ENCODE measurements at places on chromosomes 4 and X.
A peak's percentile ranks its signal among the peaks of the same experiment; 100 is the strongest.

GRCh38 chr4:680551-680927 is 6.2 kb downstream of the MYL5 start:
- DNase-seq, result no peak

DNA sequence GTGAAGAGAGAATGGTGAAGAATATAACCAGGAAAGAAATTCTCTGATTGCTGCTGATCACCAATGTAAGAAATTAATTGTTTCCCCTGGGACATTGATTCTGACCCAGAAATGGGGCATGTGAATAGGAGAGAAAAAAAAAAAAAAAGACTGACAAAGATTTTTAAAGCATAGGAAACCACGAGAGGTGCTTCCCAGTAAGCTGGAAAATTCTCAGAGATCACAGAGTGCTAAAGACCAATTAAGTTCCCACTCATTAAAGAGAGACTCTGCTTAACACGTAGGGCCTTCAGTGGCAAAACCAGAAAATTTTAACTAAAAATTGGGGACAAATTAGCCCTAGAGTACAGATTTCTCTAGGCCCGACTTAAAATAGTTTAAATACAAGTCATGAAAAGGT is 604.4 kb downstream of the ARAP2 start:
- DNase-seq, result no peak

- DNase-seq, result no peak
Observed at GRCh38 chr4:39908284-39908683, 69.4 kb downstream of the PDS5A start.

- DNase-seq, result no peak
Observed at GRCh38 chrX:114889481-114889880, 127.9 kb downstream of the IL13RA2 start.

- no peak for DNase-seq
Observed at GRCh38 chr4:26822546-26822945, 38.1 kb upstream of the STIM2 start.

DNA sequence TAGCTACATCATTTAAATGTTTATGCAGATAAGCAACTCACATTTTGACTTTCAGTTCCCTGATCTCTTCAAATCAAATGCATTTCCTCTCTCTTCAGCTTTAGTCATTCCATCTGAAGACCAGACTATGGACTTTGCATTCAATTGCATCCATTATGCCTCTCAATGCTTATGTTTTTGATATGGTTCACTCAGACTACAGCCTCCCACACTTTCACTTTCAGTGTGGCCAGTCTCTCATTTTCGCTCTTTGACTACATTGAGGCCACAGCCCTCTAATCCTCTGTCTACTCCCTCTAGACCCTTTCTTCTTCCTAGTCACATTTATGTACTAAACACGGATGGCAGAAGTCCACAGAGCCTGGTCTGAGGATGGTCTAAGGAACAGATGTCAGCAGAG is 24.5 kb upstream of the VEGFC start:
- DNase-seq, result no peak

- DNase-seq, result no peak
Observed at GRCh38 chrX:14832151-14832550, 40.7 kb downstream of the FANCB start.

GRCh38 chr4:148061795-148062194 is 329.9 kb downstream of the ARHGAP10 start:
- peak; percentile 61 for DNase-seq

DNA sequence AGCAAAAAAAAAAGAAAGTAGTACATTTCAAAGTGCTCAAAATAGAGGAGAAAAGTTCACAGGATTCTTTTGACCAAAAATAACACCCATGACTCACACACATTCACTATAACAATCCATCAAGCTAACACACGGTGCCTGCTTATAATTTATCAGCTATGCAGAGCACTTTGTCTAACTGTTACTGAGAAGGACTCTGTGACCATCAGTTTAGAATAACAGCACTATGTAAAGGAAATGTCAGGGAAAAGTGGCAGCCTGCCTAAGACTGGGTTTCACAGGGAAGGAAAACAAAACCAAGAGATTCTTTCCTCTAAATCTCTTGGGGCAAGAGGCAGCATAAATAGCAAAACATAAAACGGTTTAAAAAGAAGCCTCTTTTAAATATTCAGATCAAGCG is 54.8 kb downstream of the CCDC149 start:
- no peak for DNase-seq

- no peak for DNase-seq
Observed at GRCh38 chrX:120357186-120357585, 4.7 kb upstream of the ATP1B4 start.

DNA sequence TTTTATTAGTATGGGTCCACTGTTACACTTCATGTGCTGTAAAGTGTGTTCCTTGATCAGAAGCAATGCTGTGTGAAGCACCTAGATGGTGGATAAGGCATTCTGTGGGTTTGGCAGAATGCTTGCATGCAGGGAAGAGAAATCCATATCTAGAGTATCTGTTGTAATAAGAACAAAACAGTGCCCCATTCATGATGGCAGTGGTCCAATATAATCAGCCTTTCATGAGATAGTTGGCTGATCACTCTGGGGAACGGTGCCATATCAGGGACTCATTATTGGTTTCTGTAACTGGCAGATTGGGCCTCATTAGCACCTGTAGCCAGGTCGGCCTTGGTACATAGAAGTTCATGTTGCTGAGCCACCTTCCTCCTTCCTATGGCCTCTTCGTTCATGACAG is 28.7 kb downstream of the STIM2 start:
- DNase-seq, result no peak

DNA sequence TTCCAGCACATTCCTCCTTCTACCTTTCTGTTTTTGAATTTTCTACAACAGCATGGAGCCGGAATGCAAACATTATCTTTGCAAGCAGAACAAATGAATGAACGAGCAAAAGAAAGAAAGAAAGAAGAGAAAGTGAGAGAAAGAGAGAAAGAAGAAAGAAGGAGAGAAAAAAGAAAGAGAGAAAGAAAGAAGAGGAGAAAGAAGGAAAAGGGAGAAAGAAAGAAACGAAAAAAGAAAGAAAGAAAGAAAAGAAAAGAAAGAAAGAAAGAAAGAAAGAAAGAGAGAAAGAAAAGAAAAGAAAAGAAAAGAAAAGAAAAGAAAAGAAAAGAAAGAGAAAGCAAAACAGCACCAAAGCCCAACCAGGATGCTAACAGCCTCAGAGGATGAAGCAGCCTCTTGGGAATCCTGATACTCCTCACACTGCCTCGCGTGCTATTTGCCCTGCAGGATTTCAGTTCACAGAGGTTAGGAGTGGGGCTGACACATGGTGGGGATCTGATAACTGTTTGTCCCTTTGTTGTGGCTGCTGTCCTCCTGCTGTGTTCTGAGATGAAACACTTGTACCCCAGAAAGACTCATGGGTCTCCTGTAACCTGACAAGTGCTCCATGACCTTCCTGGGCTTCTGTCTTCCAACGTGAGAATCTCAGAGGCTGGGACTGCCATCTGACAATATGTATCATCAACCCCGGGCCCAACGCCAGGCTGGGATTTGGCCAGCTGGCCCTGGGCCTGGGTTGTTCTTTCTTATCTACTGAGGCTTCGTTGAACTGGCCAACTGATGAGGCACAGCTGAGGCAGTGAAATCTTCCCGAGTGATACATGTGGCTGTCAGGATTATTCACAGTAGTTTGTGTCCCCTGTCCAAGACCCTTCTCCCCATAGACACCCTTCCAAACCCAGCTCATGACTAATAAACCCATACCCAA is 61.0 kb downstream of the SEPSECS start:
- DNase-seq, result no peak

GRCh38 chrX:50622751-50623150 is 152.1 kb upstream of the DGKK start:
- no peak for DNase-seq

DNA sequence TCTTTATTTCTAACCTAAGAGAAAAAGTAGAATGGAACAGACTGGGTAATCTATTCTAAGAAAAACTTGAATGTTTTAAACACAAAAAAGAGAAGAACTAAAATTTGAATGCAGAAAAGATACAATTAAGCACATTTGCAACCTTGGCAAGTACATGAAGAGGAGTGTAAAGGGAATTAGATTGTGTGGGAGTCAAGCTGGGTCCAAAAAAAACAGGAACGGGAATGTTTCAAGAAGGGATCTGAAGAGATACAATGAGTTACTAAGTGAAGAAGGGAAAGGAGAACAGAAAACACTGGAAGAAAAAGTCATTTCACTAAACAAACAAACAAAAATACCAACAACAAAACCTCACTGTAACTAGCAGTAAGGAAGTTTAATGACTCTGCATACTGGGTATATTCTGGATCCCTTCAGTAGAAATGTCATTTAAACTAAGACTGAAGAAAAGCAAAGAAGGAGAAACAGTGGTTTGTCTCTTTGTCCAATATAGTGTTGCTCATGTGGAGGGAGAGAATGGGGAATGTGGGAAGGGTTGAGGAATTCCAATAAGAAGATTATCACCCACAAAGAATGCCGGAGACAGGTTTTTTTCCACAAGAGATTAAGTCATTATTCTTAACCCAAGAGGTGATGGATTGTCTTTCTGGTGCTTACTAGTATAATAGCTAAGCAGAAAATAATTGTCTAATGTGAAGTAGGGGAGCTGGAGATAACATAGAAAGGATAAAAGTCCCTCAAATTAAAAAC is 50.4 kb upstream of the PTPN13 start:
- DNase-seq, result no peak

- no peak for DNase-seq
Observed at GRCh38 chrX:123186801-123187200, 2.7 kb downstream of the GRIA3 start.

DNA sequence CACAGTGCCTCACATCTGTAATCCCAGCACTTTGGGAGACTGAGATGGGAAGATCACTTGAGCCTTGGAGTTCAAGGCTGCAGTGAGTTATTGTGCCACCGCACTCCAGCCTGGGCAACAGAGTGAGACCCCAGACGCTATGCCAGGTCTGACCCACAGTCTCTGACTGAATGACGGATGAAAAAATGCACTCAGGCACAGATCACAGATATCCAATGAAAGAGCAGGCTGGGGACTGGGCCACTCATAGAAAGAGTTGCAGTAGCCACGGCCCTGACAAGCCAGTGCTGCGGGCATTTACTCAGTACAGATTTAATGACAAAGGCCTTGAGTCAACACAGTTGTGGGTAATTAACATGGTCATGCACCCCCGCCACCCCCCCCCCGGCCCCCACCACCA is 22.7 kb downstream of the NUDT6 start:
- no peak for DNase-seq

DNA sequence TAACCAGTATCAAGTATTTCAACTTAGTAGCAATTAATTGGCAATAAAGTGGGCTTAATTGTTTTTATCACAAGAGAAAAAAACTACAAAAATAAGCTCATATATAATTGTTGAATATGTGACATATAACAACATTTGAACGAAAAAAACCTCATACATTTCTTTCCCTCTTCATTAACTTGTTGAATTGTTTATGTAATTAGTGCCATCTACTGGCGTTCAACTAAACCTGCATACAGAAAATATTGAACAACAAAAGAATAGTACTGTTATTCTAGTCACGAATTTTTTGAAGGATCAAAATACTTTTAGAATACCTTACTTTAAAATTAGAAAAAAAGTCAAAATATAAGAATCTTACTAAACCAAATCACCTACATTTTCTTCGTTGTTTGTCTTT is 586.5 kb upstream of the FTHL17 start:
- no peak for DNase-seq

DNA sequence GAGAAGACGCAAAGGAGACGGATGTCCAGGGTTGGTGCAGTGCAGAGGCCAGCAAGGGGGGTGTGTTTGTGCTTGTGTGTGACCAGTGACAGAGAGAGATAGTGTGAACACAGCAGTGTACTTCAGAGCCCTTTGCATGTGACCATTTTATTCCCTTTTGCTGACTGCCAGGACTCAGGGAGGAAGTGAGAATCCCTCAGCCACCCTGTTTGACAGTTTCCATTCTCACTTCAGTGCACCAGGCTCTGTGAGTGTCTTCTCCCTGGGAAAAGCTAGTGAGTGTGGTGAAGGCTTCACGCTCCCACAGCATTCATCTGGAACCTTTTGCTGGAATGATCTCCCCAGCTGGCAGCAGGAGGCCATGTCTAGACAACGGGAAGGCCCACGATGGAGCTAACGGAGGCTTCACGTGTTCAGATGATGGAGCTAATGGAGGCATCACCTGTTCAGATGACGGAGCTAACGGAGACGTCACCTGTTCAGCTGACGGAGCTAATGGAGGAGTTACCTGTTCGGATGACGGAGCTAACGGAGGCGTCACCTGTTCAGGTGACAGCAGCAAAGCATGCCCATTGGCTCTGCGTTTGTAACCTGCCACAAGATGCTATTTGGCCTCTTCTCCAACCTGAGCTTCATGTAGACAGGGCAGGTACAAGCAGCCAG is 195.4 kb downstream of the AFAP1 start:
- no peak for DNase-seq

DNA sequence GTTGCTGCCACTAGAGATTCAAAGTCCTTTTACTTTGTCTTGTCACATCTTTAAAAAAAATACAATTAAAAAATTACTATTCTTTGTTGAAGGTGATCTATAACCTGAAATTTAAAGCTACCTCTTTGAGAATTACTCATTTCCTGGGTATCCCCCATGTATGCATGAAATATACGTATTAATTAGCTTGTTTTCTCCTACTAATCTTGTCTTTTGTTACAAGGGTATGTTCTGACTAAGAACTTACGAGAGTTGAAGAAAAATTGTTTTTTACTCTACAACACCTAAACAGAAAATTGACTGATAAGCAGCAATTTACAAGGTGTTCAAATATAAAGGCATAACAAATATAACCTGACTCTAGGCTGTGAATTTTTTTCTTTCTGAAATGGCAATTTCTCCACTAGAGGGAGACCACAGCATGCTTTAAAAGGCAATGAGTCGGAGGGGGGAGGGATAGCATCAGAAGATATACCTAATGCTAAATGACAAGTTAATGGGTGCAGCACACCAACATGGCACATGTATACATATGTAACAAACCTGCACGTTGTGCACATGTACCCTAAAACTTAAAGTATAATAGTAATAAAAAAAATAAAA is 249.6 kb downstream of the OPHN1 start:
- DNase-seq, result peak; percentile 0

GRCh38 chrX:110732266-110732665 is 63.4 kb downstream of the CHRDL1 start:
- DNase-seq, result no peak

GRCh38 chr4:107548211-107548905 is 171.7 kb downstream of the PAPSS1 start:
- DNase-seq, result no peak

DNA sequence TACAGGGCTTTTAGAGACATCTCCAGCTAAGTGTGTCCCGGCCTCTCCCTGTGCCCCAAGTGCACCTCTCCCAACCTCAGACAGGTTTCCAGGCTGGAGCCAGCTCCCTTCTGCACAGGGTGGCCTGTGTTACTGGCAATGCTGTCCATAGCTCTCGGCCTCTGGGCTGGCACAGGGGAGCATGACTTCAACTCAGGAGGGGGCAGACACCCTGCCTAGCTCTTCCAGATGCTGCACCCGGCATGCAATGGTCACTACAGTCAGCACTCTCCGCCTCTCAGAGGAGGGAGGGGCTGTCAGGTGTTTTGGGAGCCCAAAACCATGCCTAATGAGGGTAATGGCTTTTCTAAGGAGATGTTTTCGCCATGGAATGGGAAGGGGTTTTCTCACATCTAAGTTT is 2.4 kb upstream of the IRAK1 start:
- no peak for DNase-seq

Measured in NCI-H510A (cell line).